Stimulated activated CD4-positive, alpha-beta T cell treated with anti-CD3 and anti-CD28 coated beads, Interleukin-4, amount 100 ng/mL, for 1 hour (primary cell): ENCODE measurements at places on chromosomes 3 and 15.

- no peak for DNase-seq
These were observed 34.7 kb upstream of the MRPS22 start for GRCh38 chr3:139309061-139309591.

DNA sequence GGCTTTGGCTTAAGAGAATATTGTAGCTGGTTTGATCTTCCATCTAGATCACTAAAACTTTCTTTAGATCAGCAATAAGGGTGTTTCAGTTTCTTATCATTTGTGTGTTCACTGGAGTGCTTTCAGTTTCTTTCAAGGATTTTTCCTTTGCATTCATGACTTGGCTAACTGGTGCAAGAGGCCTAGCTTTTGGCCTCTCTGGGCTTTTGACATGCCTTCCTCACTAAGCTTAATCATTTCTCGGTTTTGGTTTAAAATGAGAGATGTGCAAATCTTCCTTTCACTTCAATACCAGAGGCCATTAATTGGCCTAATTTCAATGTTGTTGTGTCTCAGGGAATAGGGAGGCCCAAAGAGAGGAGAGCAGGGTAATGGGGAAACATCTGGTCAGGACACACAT lies 30.3 kb upstream of the CCNB2 start:
- no peak for DNase-seq

GRCh38 chr15:58551764-58552504 lies 120.1 kb downstream of the LIPC start:
- DNase-seq, result no peak

GRCh38 chr15:77387365-77388105 lies 32.4 kb downstream of the PEAK1 start:
- no peak for DNase-seq

DNA sequence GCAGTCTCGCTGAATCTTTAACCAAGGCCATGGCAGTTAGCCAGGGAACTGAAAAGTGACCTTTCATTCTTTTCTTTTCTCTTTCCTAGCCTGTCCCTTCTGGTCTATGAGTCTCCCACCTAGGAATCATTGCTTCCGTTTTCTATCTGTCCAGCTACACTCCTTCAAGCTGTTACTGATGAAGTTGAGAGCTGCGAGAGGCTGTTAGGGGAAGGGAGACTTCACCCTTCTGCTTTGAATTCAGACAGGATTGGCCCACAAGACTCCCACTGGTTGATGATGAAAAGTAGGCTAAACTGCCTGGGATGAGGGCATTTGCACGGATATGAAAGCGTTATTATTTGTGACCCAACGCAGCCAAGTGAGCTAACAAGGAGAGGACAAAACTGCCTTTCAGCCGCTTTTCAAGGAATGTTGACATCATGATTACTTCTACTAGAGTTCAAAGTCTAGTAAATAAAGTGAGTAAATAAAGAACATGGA lies 30.2 kb downstream of the EIF4E3 start:
- no peak for DNase-seq

DNA sequence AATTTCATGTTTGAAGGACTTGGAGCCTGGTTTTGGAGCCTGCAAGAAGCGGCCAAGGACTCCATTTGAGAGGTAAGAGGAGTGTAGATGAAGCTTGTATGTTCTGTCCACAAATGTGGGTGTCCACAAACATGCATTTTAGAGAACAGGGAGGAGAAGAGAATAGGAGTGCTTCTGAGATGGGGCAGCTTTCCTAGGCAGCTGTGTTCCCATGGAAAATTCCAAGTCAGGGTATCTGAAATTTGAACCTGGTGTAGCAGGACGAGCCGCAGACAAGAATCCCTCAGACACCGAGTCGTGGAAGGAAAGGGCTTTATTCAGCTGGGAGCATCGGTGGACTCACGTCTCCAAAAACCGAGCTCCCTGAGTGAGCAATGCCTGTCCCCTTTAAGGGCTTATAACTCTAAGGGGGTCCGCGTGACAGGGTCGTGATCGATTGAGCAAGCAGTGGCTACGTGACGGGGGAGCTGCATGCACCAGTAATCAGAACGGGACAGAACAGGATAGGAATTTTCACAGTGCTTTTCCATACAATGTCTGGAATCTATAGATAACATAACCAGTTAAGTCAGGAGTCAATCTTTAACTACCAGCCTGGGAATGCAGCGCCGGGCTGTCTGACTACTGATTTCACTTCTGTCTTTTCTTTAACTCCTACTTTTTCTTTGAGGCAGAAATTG lies 71.4 kb upstream of the WDR72 start:
- DNase-seq, result no peak

DNA sequence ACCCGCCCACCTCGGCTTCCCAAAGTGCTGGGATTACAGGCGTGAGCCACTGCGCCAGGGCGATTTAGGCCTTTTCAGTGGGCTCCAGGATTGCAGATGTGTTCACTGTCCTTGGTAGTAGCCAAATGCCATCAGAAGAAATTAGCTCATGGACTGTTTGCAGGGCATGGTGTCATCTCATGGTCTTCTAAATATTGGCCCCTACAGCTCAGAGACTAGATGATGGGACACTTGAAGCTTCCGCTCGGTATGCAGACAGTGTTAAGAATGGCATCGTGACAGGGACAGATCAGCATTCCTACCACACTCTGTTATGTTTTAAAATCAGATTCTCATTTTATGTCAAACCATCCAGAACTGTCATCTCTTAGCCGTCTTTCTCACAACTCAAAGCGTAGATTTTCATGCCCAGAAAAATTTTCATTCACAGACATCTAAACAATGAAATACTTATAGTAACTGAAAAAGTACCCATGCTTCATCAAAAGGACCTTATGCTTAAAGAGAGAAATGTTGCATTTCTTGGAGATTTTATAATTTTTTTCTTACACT lies 24.9 kb downstream of the SLCO3A1 start:
- DNase-seq, result no peak
